Activated T-cell treated with anti-CD3 and anti-CD28 coated beads, Interleukin-2, amount 50 U/mL, for 4 hours (primary cell): ENCODE measurements at places on chromosomes 6 and 20.

GRCh38 chr20:45798935-45799642 lies 7.3 kb downstream of the DNTTIP1 start:
- peak; percentile 56 for DNase-seq

- peak; percentile 10 for DNase-seq
Measured at GRCh38 chr6:137165375-137166246, 7.8 kb downstream of the IL22RA2 start.

- DNase-seq = no peak
Measured at GRCh38 chr6:47769982-47770381, 11.8 kb upstream of the OPN5 start.

- no peak for DNase-seq
Measured at GRCh38 chr6:816510-817084, 123.7 kb upstream of the EXOC2 start.

DNA sequence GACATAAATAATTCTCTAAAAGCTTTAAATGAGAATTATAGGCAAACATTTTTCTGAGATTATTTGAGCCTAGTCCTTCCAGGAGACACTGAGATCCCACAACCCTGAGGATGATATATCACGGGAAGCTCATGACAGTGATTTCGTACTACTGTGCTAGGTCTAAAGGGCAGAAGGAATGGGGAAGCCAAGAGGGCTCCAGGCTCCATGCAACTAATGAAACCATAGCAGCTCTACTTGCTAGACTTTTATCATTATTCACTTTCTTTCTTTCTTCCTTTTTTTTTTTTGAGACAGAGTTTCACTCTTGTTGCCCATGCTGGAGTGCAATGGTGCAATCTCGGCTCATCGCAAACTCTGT lies 57.3 kb upstream of the SGK1 start:
- DNase-seq = no peak

- DNase-seq = no peak
Measured at GRCh38 chr20:38833154-38833856, 27.8 kb downstream of the PPP1R16B start.

- no peak for DNase-seq
Measured at GRCh38 chr6:104829183-104829958, 30.3 kb downstream of the HACE1 start.

- no peak for DNase-seq
Measured at GRCh38 chr6:156345700-156346099, 431.5 kb upstream of the ARID1B start.

DNA sequence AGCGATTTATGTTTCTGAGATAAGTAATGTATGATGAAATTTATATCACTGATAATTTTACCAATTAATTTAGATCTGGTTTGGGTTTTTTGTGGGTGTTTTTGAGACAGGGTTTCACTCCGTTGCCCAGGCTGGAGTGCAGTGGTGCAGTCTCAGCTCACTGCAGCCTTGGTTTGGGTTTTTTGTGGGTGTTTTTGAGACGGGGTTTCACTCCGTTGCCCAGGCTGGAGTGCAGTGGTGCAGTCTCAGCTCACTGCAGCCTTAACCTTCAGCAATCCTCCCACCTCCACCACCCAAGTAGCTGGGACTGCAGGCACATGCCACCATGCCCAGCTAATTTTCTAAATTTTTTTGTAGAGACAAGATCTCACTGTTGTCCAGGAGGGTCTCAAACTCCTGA lies 13.0 kb downstream of the MRS2 start:
- DNase-seq = no peak

GRCh38 chr6:49980898-49981297 lies 11.5 kb upstream of the DEFB113 start:
- DNase-seq = no peak

DNA sequence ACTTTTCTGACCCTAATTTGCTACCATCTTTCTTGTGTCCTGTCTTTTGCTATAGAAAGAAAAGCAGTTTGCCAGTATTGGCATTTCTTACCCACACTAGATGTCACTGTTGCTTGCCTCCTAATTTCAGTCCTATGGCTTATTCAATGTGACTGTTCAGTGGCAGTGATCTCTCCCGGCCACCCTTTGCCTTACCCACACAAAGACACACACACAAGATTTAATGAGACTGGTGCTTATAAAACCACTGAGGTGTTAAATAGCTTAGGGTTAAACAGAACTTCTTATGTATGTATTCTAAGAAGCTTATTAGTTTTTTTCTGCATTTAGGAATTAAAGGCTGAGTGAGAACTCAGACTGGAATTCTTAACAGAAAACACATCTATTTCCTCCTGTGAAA lies 233.6 kb upstream of the ASCC3 start:
- no peak for DNase-seq

- no peak for DNase-seq
Measured at GRCh38 chr20:25250508-25250907, 2.6 kb downstream of the PYGB start.

DNA sequence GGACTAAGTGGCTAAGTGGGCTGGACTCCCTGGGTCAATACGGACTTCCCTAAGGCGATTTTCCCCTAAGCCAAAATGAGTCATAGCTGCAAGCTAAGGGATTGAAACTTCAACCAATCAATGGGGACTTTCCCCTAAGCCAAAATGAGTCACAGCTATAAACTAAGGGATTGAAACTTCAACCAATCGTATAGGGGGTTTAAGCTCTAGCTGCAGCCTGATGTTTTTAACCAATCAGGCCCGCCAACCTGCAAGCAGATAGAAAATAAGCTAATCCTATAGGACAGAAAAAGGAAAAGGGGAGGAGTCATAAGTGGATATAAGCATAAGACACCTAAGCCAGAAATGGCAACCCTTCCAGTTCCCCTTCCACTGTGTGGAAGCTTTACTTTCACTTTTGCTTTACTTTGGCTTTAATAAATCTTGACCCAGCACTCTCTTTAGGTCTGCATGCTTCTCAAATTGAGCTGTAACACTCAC lies 655.0 kb upstream of the HS3ST5 start:
- no peak for DNase-seq

DNA sequence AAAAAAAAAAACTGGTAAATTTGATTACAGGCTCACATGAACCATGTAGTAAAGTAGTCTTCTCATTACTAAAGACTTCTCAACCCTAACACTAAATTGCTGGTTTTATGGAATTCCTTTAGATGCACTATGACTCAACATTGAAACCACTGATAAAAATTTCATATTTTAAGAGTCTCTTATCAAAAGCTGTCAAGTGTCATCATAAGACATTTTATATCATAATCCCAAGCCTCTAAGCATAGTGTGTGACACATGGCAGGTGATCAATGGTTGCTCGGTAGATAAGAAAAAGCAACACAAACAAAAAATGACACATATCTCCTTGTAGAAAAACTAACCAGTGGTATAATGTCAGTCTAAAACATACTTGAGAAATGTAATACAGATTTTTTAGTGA lies 258.4 kb downstream of the RNGTT start:
- DNase-seq = no peak

DNA sequence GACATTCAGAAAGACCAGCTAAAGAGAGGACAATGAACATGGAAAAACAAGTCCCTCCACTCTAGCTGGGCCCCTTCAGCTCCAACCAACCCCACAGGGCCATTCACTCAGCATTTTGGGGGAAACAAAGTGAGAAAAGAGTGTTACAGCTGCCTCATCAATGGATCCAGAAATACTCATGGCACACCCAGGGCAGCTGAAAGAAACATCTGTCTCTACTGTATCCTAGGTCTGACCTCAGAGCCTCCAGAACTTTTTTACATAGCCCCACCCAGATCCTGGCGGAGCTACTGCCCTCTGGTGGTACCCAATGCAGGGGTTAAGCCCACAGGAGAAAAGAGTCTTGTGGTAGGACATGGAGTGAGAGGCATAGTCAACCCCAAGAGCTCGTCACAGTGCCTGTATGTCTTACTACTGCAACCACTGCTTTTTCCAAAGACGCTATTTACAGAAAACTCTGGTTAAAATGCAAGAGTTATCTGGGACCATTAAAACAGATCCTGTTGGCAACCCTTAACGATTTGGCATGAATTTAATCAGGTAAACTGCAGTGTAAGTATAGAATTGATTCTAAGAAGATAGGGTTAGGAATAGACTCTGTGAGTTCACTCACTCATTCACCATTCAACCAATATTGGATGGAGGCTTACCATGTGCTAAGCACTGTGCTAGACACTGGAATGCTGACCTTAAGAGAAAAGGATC lies 37.4 kb upstream of the FAM83C start:
- no peak for DNase-seq

DNA sequence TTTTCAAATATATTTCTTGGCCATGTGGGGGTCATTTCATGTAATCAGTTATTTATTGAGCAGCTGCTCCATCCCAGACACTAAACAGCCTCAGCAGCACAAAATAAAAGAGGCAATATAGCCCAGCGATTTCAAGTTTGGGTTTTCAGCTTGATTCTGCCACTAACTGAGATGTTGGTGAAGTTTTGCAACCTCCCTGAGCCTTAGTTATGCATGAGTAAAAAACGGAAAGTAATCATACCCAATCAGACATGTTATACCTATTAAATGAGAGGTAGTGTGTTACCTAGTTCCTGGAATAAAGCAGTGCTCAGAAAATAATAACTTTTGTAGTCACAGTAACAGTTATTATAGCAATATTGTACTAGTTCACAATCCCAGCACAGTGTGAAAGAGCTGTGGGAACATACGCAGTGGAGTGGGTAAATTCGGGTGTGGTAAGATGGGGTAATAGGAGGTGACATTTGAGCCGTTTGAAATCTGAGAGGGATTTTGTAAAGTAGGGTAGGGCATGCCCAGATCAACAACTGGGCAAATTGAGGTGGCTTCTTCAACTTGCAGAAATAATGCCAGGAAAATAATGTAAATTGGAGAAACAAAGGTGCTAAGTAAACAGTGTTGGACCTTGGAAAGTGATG lies 1.5 kb downstream of the SLC9A8 start:
- no peak for DNase-seq

DNA sequence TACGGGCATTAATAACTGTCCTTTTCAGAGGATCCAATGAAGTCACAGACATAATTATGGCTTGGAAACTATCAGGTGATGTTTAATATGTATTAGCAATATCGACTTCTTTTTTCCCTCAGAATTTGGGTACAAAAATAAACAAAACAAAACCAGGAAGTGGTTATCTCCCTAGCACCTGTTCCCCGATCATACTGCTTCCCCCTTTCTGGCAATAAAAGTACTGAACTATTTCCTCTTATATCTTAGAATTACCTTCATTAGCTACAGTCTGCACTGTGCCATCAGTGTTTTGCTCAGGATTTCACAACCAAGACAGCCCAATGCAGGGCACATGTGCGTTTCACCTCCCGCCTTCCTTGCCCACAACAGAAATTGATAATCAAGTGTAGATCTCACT lies 216.9 kb upstream of the BTBD3 start:
- DNase-seq = no peak

- no peak for DNase-seq
Measured at GRCh38 chr6:40160826-40161225, 226.6 kb upstream of the MOCS1 start.

GRCh38 chr6:21478883-21479539 lies 114.5 kb upstream of the SOX4 start:
- no peak for DNase-seq

- no peak for DNase-seq
Measured at GRCh38 chr6:27053738-27054137, 193.8 kb upstream of the PRSS16 start.

DNA sequence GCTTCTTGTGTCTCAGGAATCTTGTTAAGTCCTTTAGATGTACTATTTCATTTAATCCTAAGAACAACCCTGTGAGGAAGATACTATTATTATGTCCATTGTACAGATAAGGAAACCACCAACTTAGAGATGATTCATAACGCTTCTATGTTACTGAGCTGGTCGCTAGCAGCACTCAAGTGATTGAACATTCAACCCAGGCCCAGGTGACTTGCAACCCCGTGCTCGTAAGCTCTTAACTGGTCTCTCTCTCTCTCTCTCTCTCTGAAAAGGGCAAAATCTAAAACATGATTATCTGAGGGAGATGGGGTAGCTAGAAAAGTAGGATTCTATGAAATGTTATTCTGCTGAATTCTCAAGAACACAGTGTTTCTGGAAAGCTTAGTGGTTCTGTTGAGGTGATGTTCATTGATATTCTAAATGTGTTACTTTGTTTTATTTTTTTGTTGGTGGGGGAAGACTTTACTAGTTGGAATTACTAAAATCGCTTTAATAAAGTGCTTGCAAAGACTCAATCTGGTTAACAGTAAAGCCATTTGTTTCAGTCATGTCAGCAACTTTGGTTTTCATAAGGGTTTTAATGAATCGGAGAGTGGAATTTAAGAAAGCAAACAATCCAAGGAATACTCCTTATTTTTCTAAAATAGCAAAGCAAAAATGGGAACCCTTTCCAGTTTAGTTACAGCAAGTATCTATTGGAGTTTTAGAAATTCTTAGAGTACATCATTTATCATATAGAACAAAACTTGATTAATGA lies 265.0 kb upstream of the TAB2 start:
- no peak for DNase-seq

- DNase-seq = no peak
Measured at GRCh38 chr6:6438286-6438685, 117.8 kb upstream of the F13A1 start.

DNA sequence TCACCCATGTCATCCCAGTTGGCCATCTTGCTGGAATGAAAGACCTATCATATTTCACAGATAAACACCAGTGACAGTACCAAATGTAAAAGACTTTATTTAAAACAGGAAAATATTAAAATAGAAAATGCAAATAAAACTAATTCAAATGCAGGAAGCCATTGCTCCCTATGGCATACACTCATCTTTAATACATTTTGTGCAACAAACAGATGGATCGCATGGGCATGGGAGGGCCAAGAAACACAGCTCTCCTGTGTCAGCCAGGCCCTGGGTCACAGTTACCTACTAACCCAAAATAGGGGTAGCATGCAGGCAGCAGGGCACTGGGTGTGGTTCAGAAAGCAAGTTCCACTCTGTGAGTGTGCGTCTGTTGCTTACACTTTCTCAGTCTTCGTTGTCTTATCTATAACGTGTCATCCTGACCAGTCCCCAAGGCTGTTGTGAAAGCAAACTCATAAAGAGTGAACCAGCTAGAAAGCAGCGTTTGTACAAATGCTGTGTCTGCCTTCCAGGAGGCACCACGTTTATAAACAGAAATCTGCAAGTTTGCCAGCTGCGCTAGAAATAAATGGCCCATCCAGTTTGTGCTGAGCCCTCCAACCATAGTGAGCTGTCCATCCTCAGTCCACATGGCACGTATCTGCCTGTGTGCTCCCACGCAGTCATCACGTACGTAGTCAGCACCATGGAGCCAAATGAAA lies 180.5 kb downstream of the SYNDIG1 start:
- DNase-seq = no peak

GRCh38 chr6:43170931-43171706 lies at the start of gene SRF:
SRF (plus strand) TSS chr6:43171269; CDS start chr6:43171657, 388 bp downstream.
- DNase-seq = peak; percentile 99

- DNase-seq = no peak
Measured at GRCh38 chr20:16955462-16955861, 207.3 kb downstream of the OTOR start.
